Ovary (tissue), 10 donors: ENCODE measurements at places on chromosomes 4 and X. TPM values are rescaled to one million over a fixed set of nuclear protein-coding genes. Genes with fewer than 3 reads are reported as not detected.

DNA sequence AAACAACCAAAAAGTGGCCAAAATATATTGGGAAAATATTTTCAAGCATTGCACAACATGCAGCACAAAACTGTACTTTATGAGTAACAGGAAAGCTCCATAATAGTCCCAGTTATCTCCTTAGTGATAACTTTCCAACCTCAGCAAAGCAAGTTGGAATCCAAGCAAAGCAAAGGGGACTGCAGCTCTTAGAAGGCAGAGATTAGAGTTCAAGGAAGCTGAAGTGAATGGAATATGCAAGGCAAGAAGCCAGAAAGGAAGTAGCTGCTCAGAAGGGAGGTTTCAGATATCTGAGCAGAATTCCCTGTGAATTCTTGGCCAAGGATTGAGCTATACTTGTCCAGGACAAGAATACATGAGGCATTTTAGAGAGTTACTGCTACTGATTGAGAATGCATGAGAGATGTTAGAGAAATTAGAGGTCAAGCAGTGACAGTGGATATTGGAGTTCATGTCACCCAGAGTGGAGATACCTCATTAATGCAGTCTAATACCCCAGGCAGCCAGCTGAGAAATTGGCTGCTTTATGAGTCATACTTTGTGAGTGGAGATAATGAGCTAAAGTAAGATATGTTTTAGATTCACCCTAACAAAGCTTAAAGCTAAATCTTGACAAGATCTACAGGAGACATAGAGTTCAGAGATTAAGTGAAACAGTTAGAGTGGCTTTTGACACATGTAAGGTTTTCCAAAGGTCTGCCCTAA is 102.8 kb downstream of the INPP4B start:
- no peaks in the 10 kb centered on the region for H3K36me3 ChIP-seq
- H3K27ac ChIP-seq: no peak overlapping the region
- H3K27me3 ChIP-seq: no peaks in the 10 kb centered on the region
- no peaks in the 10 kb centered on the region for H3K4me1 ChIP-seq
- DNase-seq: no peak

The CLRN2 gene
- total RNA-seq: not detected

The SLC6A14 gene
- total RNA-seq: not detected

DNA sequence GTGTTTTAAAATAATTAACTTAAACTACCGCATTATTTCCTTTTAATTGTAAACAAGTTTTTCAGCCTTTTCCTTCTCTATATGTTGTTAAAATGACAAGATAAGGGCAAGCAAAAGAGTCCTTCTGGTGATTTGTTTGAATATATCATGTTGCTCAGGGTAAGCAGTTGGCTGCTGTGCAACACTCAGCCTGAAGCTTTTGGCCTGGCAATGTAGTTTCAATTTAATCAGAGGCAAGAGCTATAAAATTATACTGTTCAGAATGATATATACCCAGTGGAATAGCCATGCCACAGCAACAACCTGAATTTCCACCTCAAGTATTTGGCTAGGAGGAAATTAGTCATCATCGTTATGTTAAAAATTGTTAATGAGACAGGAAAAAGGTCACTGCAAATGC is 53.4 kb downstream of the GRXCR1 start:
- H3K27me3 ChIP-seq: no peaks in the 10 kb centered on the region
- no peak for DNase-seq
- H3K36me3 ChIP-seq: no peaks in the 10 kb centered on the region
- no peaks in the 10 kb centered on the region for H3K4me1 ChIP-seq
- no peak overlapping the region for H3K4me3 ChIP-seq

DNA sequence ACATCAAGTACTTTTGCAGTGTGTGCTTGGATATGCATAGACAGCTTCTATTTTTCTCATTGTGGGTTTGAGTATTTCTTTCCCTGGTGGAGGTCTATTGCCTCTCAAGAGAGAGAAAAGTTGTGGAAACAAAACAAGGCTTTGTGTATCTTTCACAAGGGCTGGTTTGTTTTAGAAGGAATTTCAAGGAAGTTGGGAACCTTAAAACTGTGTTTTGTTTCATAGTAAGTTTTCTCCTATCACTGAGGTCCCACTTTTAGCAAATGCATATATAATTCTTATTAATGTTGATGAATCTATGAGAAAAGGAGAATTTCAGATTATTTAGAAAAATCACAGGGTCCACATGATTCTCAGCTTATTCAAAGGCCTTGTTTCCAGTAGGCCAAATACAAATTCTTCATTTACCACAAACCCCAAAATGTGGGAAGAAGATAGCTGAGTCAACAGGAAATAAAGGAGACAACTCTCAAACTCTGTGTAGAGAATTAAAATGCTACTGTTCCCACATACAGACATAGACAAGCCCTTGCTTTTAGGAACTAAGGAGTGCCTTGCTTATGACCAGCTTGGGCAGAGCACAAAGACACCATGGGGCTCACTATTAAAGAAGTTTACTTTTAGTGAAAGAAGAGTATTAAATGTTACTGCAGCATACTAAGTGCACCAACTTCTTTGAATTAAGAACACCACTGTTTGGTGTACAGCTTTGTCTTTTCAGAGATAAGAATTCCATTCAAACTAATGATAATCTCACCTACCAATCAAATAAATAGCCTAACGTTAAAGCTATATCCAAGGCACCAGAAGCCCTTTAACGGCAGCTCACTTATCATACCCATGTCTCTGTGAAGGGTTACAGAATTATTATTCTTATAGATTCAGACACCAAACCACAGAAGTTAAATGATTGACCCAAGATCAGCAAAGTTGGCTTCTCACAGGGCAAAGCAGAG is 177.4 kb upstream of the LEF1 start:
- H3K36me3 ChIP-seq: no peaks in the 10 kb centered on the region
- DNase-seq: no peak
- H3K4me3 ChIP-seq: no peak overlapping the region
- H3K27ac ChIP-seq: no peak overlapping the region
- H3K4me1 ChIP-seq: no peaks in the 10 kb centered on the region
- no peaks in the 10 kb centered on the region for H3K27me3 ChIP-seq

DNA sequence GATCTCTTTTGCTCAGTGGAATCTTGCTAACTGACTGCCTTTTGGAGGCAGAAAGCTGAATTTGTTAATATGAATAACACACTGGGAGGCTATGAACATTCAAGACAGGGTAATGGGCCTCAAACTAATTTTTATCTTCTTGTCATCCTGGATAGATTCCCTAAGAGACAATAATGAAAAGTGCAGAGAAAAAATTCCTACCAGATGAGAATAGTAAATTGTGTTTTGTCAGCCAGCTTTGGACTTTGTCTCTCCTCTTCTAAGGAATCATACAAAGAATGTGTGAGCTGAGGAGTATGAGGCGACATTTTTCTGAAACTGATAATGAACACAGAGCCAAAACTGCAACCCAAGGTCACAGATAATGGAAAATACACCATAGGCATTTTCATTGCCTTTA is 649.3 kb downstream of the IQCM start:
- no peaks in the 10 kb centered on the region for H3K4me1 ChIP-seq
- H3K36me3 ChIP-seq: no peaks in the 10 kb centered on the region
- H3K27ac ChIP-seq: no peak overlapping the region
- DNase-seq: no peak

GRCh38 chr4:73577371-73577770 is 42.9 kb downstream of the RASSF6 start:
- no peak for DNase-seq
- H3K27ac ChIP-seq: no peak overlapping the region
- H3K4me3 ChIP-seq: no peak overlapping the region
- H3K36me3 ChIP-seq: no peaks in the 10 kb centered on the region
- H3K4me1 ChIP-seq: no peaks in the 10 kb centered on the region

The MAGEE2 gene
- 0.18 TPM for total RNA-seq

DNA sequence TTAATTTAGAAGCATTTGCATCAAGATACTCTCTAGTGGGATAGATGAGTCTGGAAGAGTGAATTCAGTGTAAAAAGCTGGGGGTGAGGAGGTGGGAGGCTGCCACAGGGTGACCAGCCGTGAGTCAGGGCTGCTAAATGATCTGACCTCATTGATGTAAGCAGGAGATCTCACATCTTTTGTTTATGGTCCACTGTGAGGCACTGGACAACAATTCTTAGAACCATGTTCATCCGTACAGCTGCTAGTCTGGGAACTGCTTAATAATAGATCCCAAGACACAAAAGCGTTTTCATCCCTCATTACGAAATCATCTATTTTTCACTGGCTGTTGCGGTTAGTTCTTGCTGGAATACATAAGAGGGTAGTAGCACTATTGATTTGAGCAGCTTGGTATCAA is 14.1 kb downstream of the KLF3 start:
- H3K27me3 ChIP-seq: no peaks in the 10 kb centered on the region
- no peak overlapping the region for H3K27ac ChIP-seq
- H3K36me3 ChIP-seq: no peaks in the 10 kb centered on the region
- H3K4me1 ChIP-seq: peaks cover 21% of the 10 kb centered on the region

DNA sequence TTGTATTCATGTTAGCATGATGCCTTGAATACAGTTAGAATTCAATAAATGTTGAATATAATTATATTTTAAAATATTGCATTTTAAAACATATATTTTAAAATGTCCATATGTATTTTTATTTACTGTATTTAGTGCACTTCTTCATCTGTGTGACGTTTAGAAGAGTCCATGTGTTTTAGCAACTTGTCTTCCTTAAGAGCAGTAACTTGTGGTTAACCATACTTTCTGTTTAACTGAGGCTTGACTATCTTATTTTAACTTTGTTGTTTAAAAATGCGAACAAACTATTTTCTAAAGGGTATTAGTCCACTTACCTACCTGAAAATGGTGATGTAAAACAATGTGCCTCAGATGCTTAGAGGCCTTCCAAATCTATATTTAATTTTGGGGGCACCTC is 858 bp downstream of the DMP1 start:
- no peaks in the 10 kb centered on the region for H3K36me3 ChIP-seq
- no peaks in the 10 kb centered on the region for H3K27me3 ChIP-seq
- no peak for DNase-seq
- no peak overlapping the region for H3K4me3 ChIP-seq
- no peaks in the 10 kb centered on the region for H3K4me1 ChIP-seq

DNA sequence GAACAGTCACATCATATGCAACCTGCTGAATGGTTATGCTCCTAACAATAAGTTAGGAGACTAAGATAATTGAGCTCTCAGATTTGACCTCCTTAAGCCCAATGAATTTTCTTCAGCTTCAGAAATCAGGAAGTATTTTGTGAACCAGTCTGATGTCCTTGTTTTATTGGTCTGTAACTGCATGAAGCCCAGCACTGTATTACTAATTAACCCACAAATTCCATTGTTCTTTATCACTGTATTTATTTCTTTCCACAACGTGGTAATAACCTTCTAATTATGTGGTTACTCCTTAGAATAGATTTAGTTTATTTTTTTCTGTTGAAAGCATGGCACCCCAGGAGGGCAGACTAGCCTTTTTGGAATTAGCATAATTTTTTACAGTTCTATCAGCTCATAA is 3.9 kb upstream of the MFAP3L start:
- H3K27me3 ChIP-seq: no peaks in the 10 kb centered on the region
- H3K4me3 ChIP-seq: no peak overlapping the region
- no peaks in the 10 kb centered on the region for H3K36me3 ChIP-seq
- DNase-seq: no peak

- no peak for DNase-seq
- H3K4me3 ChIP-seq: no peak overlapping the region
- no peaks in the 10 kb centered on the region for H3K4me1 ChIP-seq
- H3K27ac ChIP-seq: no peak overlapping the region
- no peaks in the 10 kb centered on the region for H3K27me3 ChIP-seq
Observed at GRCh38 chr4:166413356-166413755, 540.3 kb downstream of the TLL1 start.

The EVC2 gene
- total RNA-seq: 10.9 TPM

The PROM1 gene
- 0.65 TPM for total RNA-seq

DNA sequence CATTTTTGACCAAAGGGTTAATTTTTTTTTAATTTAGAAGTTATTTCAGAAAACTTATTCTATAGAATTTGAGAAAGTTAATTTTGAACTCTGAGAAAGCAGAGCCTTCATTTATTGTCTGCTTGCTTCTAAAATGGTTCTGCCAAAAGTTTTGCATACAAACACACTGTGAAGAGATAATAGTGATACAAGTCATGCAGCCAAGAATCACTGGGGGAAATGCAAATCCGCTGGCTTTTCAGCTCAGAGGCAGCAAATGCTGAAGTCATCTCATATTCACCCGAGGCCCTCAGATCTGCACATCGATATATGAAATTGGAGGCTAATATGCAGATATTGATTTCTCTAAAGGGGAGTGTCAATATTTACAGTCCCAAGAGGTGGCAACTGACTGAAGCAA is 186.2 kb downstream of the KIT start:
- H3K36me3 ChIP-seq: no peaks in the 10 kb centered on the region
- no peaks in the 10 kb centered on the region for H3K4me1 ChIP-seq
- DNase-seq: no peak
- H3K27ac ChIP-seq: no peak overlapping the region
- H3K27me3 ChIP-seq: no peaks in the 10 kb centered on the region

DNA sequence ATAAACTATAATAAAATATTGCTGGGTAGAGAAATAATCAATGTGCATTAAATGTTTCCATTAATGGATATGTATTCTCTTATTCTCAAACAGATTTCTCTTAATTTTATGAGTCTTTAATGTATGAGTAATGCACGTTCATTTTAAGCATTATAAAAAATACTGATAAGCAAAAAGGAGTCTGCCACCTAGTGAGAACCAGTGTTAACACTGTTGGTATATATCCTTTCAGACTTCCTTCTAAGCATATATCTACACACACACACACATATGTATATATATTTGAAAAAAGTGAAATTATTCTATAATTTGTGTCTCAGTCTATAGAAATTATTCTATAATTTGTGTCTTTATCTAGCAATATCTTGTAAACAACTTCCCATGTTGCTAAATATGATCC is 49.9 kb upstream of the MTMR1 start:
- DNase-seq: no peak
- no peaks in the 10 kb centered on the region for H3K36me3 ChIP-seq
- H3K27ac ChIP-seq: no peak overlapping the region

GRCh38 chr4:25343671-25344070 is 31.1 kb downstream of the ZCCHC4 start:
- no peak overlapping the region for H3K4me3 ChIP-seq
- no peak overlapping the region for H3K27ac ChIP-seq
- H3K4me1 ChIP-seq: no peaks in the 10 kb centered on the region

DNA sequence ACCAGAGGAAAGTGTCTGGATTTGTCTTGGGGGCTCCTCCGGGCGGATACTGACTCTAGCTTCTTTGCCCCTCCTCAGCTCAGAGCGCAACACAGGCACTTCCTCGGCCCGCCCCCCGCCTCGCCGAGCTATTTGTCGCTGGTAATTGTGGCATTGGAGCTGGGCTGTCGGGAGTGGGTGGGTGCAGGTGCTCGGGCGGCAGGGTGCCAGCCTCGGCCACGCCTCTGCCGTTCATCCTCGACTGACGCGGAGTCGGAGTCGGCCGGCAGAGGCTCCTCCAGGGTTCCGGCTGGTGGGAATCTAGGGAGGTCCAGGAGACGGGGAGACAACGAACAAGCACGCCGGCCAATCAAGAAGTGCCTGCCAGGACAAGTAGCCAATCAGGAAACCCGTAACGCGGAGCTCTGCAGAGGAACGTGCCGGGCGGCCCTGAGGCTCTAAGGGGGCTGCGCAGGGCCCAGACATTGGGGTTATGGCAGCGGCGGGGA is 3.9 kb upstream of the SYN1 start:
- no peak overlapping the region for H3K27ac ChIP-seq
- no peaks in the 10 kb centered on the region for H3K4me1 ChIP-seq
- no peaks in the 10 kb centered on the region for H3K36me3 ChIP-seq

- DNase-seq: no peak
- no peak overlapping the region for H3K27ac ChIP-seq
- H3K27me3 ChIP-seq: no peaks in the 10 kb centered on the region
- H3K36me3 ChIP-seq: no peaks in the 10 kb centered on the region
Observed at GRCh38 chr4:134567461-134567860, 365.9 kb upstream of the PABPC4L start.

- H3K27ac ChIP-seq: no peak overlapping the region
- H3K36me3 ChIP-seq: no peaks in the 10 kb centered on the region
- H3K4me3 ChIP-seq: no peak overlapping the region
- H3K4me1 ChIP-seq: peaks cover 15% of the 10 kb centered on the region
- no peak for DNase-seq
Observed at GRCh38 chr4:37666625-37667071, 19.5 kb downstream of the RELL1 start.
